ENCODE measurements at places on chromosomes 7 and 10.

DNA sequence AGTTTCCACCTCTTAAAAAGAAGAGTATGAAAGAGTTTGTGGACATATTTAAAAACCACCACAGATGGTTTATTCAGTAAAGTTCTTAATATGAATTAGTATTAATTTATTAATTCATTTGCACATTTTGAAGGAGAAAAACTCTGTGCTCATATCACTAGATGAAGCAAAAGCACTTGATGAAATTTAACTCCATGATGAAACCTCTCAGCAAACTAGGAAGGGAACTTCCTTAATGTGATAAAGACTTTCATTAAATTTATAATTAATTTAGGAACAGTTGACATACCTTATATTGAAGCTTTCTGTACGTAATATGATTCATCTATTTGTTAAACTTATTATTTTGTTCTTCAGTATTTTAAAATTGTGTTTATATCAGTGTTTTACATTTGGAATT, 99.4 kb downstream of the MMRN2 start:
- DNase-seq, result no peak

DNA sequence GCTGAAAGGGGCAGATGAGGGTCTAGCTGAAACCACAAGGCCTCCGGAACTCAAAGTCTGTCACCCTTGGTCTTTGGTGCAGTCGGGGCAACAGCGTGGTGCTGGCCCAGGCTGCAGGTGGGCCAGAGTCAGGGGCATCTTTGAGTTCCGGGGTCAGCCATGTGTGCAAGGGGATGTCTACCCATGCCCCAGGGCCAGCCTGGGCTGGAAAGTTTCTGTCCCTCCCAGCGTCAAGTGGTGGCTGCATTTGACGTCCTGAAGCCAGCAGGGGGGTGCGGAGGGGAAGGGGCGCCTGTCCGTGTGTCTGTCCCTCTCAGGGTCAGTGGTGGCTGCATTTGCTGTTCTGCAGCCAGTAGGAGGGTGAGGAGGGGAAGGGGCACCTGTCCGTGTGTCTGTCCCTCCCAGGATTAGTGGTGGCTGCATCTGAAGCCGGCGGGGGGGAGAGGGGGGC, 638 bp downstream of the BRAT1 start:
- DNase-seq, result no peak

DNA sequence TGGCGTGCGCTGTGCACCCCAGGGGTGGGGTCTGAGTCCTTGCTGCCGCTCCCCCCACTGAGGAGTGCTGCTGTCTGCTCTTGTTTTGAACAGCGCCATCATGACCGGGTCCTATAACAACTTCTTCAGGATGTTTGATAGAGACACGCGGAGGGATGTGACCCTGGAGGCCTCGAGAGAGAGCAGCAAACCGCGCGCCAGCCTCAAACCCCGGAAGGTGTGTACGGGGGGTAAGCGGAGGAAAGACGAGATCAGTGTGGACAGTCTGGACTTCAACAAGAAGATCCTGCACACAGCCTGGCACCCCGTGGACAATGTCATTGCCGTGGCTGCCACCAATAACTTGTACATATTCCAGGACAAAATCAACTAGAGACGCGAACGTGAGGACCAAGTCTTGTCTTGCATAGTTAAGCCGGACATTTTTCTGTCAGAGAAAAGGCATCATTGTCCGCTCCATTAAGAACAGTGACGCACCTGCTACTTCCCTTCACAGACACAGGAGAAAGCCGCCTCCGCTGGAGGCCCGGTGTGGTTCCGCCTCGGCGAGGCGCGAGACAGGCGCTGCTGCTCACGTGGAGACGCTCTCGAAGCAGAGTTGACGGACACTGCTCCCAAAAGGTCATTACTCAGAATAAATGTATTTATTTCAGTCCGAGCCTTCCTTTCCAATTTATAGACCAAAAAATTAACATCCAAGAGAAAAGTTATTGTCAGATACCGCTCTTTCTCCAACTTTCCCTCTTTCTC, 26.0 kb downstream of the BNIP3 start:
- no peak for DNase-seq

GRCh38 chr7:128192497-128193142, 48.5 kb upstream of the LEP start:
- DNase-seq, result no peak

Data from right renal pelvis (tissue), 4 donors.